Mesothelial cell of epicardium (in vitro differentiated cells): ENCODE measurements at places on chromosomes 16 and 17. TPM values are rescaled to one million over a fixed set of nuclear protein-coding genes. Genes with fewer than 3 reads are reported as not detected.

Gene EPX
- total RNA-seq: not detected in 3 replicates

Gene KRTAP9-8
- total RNA-seq: not detected in 3 replicates

Gene CACNG1
- 0.18 to 0.23 TPM (median 0.20 TPM) in 3 replicates for total RNA-seq

Gene CES1
- 0.45 TPM in 1 of 3 replicates, not detected in the others for total RNA-seq

Gene HLF
- total RNA-seq: 0.93 to 1.5 TPM (median 1.3 TPM) in 3 replicates

Gene TMEM98
- total RNA-seq: 205 to 216 TPM (median 206 TPM) in 3 replicates

Gene CCL7
- total RNA-seq: not detected in 3 replicates

Gene SLC35G3
- not detected in 3 replicates for total RNA-seq

Gene FZD2
- total RNA-seq: 82.1 to 88.3 TPM (median 84.4 TPM) in 3 replicates
